RWPE1 (cell line): ENCODE measurements at places on chromosomes 7 and 10.

DNA sequence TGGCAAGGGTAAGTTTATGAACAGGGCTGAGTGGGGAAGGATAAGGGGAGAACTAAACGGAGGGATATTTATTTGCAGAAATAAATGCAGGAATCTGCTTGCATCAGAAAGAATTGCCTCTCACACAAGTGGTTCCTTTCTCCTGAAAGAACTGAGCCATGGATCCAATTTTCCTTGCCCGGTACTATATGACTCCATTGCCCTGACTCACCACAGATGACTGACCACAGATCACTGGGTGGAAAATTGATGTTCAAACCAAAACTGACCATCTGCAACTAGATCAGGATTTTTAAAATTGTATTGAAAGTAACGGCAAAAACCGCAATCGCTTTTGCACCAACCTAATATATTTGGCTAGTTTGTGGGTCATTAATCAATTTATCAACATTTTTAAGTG, 6.2 kb upstream of the MACC1 start:
- no peak for DNase-seq

DNA sequence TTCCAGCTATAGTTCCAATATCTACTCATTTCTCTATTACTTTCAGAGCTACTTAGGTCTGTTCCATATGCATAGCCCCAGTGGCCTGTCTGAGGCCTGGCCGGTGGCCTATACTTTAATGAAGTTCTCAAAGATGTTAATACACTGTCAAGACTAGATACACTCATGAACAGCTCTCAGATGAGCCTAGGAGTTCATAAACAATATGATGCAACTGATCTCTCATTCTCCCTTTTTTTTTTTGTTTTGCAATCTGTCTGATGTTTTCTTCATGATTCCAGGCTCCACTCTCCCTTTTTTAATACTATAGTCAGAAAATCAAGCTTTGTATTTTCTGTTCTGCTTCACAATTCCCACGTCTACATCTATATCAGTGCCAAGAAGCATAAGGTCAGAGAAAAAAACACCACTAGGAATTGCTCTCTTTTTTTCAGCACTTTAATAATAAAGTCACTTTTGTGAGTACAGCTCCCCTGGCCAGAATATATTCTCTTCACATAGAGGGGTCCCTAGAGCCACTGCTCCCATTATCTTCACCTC, 321.0 kb downstream of the C7orf25 start:
- no peak for DNase-seq

GRCh38 chr7:128322040-128322643, 21.6 kb downstream of the RBM28 start:
- DNase-seq = peak; percentile 11

DNA sequence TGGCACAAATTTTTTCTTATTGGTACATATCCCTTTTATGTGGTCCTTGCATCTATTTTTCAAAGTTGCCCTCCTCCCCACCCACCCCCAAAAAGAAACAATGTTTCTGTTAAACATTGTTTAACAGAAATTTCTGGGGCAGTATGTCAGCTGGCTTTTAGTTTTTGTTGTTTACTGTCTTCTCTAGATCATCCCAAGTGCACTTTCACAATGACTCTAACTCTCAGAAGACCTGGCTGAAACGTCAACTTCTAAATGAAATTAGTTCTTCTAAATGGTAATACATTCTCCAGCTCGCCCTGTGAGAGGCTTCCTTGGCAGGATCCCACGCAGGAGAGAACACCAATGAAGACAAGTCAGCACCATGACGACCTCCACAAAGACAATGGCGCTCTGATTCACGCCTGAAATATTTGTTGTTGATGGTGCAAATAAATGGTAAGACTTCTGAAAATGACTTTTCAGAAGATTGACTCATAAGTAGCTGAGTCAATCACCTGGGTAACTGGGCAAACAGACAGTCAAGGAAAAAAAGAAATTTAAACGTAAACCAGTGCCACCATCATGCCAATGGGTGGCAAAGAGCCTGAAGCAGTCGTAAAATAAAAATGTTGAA, 293.7 kb downstream of the FZD1 start:
- peak; percentile 93 for DNase-seq

GRCh38 chr10:132833421-132834111, 47.6 kb upstream of the NKX6-2 start:
- no peak for DNase-seq

- no peak for DNase-seq
These were observed 75.2 kb downstream of the PRLHR start for GRCh38 chr10:118520116-118520742.

DNA sequence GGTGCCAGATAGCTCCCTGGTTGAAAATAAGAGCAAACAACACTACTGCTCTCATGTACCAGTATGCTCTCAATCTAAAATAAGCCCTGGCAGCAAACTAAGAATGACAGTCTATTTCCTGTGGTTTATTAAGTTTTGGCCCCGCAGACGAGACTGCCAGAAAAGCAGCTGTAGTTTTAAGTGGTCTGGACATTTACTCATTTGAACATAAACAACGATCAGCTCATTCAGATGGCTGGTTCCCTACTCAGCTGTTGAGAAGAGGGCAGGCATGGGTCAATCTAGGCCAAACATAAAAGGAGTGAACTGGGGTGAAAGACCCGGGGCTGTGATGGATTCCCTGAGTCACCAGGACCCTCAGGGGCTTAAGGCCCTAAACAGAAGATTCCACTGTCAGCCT, 4.5 kb downstream of the TRIL start:
- no peak for DNase-seq

GRCh38 chr7:69115788-69116187, 482.5 kb upstream of the AUTS2 start:
- no peak for DNase-seq

DNA sequence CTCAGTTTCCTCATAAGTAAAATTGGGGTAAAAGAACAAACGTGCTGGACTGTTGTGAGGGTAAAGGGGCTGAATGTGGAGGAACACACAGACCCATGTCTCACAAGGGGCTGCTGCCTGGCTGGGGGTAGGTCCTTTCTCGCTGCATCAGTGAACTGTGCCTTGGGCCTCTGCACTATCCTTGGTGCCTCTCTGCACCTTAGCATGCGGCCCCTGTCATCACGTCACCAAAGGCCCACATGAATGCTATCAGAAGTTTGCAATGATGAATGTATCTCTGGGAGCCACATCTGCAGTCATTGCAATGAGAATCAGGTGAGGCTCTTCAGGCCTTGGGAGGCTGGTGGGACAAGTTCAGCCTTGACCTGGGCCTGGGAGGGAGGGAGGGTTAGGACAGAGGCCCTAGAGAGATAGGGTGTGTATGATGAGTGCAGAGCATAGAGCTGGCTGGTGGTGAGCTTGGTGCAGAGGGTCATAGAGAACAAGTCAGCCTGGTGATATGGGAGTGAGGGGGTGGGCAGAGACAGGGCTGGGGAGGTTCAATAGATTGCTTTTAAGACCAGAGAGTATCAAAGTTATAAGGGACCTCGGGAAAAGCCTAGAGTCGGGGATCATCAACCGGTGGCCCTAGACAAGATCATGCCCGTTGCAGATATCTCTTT, 308.4 kb downstream of the RPS24 start:
- no peak for DNase-seq

- no peak for DNase-seq
These were observed 6.0 kb downstream of the CCDC186 start for GRCh38 chr10:114167985-114168384.

DNA sequence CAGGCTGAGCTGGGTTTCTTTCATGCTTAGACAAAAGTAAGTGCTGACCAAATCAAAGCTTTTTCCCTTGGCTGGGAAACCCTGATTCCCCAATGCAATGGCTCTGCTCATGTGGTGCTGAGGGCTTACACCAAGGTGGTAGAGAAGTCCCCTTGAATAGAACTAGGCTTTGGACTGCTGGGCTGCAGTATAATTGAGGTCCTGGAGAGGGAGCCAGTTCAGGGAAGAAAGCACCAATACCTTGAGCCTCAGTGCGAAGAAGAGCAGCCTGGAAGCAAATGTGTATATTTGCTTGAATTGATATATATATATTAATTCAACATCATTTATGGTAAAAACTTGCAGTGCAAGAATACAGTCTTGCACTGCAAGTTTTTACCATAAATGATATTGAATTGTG, 391.1 kb downstream of the RPS24 start:
- DNase-seq = peak; percentile 25

DNA sequence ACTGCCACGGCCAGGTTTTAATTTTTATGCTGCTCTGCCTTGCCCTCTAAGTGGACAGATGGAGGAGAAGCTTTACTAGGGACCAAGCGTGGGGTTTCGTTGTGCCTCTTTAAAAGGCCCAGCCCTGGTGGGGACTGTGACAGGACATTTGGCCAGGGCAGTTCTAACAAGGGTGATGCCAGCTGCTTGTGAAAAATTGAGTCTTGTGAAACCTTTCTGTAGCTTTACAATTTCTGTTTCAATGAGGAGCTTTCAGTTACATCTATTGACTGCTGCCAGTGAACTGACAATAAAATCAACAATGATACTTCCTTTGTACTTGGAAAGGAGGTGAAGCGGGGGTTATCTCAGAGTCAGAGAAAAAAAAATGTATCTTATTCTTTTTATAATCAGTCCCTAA, 233.1 kb upstream of the CSTF2T start:
- no peak for DNase-seq

GRCh38 chr7:37357637-37357996, 91.0 kb downstream of the ELMO1 start:
- DNase-seq = no peak

GRCh38 chr10:100362570-100363496, 15.8 kb downstream of the SCD start:
- no peak for DNase-seq

GRCh38 chr10:97838091-97838490, 11.6 kb upstream of the GOLGA7B start:
- DNase-seq = no peak

- peak; percentile 62 for DNase-seq
These were observed 17.3 kb upstream of the BLOC1S2 start for GRCh38 chr10:100303724-100304319.

DNA sequence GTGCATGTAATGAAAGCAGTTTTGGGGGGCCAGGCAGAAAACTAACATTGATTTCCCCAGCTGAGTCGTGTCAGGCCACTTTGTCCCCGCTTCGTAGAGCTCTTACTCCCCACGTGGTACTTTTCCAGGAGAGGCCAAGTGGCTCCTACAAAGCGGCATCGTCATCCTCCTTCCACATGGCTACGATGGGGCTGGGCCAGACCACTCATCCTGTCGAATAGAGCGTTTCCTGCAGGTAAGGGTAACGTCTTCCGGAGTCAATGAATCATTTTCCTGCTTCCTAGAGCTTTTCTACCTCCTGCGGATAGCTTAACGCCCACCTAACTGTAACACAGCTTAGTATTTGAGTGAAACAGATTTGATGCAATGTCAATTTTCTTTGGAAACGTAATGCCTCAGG, 21.7 kb upstream of the SEC61A2 start:
- DNase-seq = no peak

GRCh38 chr10:75827587-75828021, 396.2 kb downstream of the LRMDA start:
- no peak for DNase-seq

DNA sequence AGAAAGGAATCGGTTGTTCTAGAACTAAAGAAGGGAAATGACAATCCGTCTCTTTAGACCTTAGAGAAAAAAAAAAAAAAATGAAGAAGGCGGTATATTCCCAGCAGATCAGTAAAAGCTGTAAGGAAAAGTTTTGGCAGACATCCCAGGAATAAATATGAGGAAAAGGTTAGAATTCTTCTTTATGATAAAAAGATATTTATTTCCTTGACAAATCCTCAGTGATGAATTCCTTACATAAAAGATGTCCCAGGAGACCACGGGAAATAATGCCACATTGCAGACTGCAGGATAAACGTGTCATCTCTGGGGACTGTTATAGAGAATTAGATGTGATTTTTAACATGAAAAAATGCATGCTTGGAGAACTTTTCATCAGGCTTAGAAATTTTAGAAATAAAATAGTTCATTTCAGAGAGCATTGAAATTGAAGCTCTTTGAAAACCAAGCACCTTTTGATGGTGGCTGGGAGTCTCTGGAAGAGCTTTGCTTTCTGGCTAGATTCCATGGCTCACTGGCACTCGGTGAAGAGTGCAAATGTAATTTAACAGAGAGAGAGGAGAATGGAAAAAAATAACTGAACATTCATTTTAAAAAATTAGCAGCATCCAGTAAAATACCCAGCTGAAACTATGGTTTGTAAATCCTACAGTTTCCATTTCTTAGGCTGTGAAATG, 98.2 kb downstream of the PRPF18 start:
- no peak for DNase-seq

DNA sequence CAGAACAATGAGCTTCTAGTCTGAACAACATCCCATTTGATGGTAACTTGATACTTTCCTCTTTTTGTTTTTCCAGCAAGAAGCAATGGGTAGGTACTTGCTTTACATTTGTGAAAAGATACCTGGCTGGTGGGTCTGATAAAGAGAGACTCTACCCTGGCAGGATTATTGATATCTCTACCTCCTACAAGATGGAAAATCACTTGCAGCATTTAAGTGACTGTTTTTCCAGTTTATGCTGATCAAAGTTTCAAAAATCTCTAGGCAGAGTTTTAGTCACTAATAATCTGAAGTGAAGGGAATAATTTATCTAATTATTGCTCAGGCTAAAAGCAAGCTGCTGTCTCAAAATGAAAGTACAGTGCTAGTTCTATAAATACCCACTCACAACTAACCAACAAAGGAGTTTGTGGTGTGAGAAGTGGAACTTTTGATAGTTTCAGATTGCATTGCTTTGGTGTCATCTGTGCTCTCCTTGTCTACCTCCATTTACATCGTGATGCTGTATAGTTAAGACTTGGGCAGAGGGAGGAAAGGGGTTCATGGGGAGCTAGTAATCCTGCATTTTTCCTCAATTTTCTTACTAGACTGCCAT, 86.0 kb upstream of the ANKRD1 start:
- no peak for DNase-seq

- DNase-seq = no peak
These were observed 192.8 kb downstream of the GPAM start for GRCh38 chr10:111990734-111991133.

GRCh38 chr10:107059068-107059804, 105.3 kb downstream of the SORCS1 start:
- DNase-seq = no peak

GRCh38 chr10:91206427-91206826, 14.0 kb upstream of the PCGF5 start:
- DNase-seq = no peak

- no peak for DNase-seq
These were observed 10.0 kb downstream of the ST8SIA6 start for GRCh38 chr10:17444388-17444714.

DNA sequence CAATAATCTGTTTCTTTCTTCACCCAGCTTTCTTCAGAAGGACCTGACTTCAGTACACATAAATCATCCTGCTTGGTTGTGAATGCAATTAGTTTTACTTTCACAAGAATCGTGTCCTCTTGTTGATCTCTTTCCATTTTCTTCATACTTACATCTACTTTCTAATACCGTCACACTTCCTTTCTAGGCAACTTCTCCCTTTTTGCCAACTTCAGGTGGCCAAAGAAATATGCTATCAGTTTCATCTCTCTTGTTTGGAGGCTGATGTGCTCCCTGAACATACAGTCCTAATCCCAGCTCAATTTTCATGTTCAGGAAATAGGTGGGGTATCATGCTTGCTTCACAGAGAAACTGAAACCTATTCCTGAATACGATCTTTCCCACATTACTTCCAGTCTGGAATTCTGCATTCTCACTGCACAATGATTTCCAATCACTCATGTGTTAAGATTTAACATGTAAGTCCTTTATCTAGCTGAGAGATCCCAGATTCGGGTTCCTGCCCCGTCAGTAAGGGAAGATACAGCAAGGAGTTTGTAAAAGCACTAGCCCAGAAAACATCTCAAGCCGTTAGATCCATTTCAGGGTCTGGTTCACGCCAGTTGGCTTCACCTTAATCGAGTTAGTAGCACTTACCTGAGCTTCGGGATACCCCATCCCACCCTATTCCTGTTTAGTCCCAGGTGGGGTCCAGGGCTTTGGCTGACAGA, 994 bp downstream of the SLC25A28 start:
- no peak for DNase-seq

- no peak for DNase-seq
These were observed 2.2 kb upstream of the GRIFIN start for GRCh38 chr7:2478399-2478785.
